ENCODE measurements at places on chromosomes 3 and 15.

- no peak for DNase-seq
Measured at GRCh38 chr3:192869131-192870031, 48.3 kb downstream of the MB21D2 start.

DNA sequence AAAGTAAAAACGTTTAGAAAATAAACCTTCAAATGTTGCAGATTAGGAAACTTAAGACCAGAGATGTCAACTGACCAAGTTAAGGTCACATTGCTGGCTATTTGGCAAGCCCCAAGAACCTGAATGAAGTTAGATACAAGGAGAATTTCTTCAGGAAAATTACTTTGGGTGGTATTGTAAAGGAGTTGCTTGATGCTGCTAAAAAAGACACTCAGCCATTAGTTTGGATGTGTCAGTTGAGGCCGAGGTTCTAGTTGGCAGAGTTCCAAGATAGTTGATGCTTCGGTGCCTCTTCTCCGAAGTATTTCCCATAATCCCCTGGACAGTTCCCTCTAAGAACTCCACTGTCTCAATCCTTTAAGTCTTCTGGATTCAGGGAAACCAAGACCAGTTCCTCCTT is 24.3 kb downstream of the SIAH2 start:
- no peak for DNase-seq

- no peak for DNase-seq
Measured at GRCh38 chr3:57160076-57160764, 4.9 kb downstream of the IL17RD start.

DNA sequence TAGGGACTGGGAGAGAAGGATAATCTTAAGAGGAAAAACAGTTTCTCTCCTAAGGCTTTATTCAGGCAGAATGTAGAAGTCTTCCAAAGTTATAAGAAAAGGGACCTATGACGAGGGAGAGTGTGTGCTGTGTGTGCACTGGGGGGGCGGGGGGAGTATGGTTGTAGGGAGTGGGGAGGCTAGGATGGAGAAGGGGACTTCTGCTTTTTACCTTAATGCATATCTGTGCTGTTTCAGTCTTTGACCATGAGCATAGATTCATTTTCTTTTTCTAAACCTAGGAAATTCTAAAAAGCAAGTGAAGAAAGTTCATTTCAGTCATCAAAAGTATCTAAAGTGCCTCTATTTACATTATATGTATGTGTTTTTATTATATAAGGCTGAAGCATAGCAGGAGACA is 52.6 kb upstream of the RASA2 start:
- DNase-seq, result no peak

DNA sequence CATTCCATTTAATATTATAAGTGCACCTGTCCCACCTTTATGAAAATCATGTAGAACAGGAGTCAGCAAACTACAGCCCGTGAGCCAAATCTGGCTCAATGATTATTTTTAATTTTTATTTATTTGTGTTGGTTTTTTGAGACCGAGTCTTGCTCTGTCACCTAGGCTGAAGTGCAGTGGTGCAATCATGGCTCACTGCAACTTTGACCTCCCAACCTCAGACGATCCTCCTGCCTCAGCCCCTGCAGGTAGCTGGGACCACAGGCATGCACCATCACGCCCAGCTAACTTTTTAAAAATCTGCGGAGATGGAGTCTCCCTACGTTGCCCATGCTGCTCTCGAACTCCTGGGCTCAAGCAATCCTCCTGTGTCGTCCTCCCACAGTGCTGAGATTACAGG is 42.0 kb downstream of the MYO1E start:
- DNase-seq, result no peak

GRCh38 chr3:101262393-101263240 is 57.8 kb downstream of the IMPG2 start:
- no peak for DNase-seq

- no peak for DNase-seq
Measured at GRCh38 chr3:173912126-173912525, 514.6 kb downstream of the NLGN1 start.

Measured in D721Med (cell line).